ENCODE measurements at places on chromosomes 12 and 14.

DNA sequence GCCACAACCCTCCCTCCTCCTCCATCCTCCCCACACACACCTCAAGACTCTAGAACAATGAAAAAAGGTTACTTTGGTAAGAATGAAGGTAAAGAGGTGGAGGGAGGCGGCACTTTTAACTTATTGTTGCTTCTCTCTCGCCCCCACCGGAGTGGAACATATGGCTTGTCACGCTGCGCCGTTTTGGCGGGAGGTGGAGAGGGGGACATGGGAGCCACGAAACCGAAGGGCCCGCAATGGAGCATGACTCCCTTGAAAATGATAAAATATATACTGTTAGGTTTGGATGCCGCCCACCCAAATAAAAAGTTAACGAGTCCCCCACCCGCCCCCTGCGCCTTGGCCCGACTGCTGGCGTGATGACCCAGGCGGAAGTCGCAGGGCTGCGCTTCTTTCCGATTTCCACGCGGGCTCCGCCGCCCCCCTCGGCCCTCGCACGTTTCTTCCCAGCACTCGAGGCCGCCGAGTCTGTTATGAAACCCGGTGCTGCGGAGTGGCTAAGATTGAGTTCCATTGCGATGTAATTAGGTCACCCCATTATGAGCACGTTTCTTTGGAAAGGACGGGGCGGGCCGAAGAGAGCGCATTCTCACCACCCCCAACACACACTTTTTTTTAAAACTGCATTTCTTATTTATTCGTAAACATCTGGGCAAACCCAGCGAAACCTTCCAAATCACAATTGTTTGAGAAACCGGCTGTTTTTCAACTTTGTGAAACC is 1.4 kb upstream of the ZFP36L1 start:
- DNase-seq = peak; percentile 59

DNA sequence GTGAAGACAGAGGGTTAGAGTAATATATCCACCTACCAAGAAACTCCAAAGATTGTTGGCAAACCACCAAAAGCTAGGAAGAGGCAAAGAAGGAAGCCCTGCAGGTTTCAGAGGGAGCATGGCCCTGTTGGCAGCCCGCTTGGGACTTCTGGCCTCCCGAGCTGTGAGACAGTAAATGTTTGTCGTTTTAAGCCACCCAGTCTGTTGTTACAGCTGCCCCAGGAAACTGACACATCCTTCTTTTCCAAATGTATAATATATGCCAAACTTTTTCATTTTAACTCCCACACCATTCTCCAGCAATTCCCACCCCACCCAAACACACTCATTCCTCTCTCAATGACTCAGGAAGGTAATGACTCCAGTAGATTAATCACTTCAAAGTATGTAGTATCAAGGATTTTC is 74.0 kb downstream of the RPS29 start:
- DNase-seq = no peak

GRCh38 chr14:88191605-88192004 is 131.5 kb downstream of the KCNK10 start:
- no peak for DNase-seq

DNA sequence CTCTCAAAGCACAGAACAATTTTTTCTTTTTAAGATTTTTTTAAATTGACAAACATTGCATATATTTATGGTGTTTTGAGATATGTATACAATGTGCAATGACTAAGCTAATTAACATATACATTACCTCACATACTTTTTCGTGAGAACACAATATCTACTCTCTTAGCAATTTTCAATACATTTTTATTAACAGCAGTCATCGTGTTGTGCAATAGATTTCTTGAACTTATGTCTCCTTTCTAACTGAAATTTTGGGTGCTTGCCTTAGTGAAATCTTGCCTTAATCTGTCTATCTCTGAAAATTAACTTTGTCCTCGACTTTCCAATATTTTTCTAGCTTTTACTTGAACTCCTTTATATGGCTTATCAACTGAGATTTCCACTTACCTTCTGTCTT is 6.8 kb downstream of the OR10A7 start:
- no peak for DNase-seq

- DNase-seq = no peak
These were observed 1.8 kb downstream of the PITPNM2 start for GRCh38 chr12:123149088-123149487.

DNA sequence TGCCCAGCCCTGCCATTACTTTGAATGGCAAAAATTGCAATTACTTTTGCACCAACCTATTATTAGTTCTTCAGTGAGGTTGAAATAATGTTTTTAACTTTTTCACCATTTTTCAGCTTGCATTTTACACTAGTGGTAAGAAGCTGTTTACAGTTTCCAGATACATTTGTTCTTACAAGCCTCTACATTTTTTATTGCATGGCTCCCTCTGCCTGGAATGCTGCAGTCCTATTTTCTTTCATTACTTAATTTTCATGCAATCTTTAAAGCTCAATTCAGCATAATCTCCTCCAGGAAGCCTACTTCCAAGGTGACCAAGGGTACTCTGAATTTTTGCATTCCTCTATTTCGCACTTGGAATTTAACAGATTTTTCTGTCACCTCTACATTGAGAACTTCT is 33.4 kb downstream of the CCER1 start:
- DNase-seq = no peak

DNA sequence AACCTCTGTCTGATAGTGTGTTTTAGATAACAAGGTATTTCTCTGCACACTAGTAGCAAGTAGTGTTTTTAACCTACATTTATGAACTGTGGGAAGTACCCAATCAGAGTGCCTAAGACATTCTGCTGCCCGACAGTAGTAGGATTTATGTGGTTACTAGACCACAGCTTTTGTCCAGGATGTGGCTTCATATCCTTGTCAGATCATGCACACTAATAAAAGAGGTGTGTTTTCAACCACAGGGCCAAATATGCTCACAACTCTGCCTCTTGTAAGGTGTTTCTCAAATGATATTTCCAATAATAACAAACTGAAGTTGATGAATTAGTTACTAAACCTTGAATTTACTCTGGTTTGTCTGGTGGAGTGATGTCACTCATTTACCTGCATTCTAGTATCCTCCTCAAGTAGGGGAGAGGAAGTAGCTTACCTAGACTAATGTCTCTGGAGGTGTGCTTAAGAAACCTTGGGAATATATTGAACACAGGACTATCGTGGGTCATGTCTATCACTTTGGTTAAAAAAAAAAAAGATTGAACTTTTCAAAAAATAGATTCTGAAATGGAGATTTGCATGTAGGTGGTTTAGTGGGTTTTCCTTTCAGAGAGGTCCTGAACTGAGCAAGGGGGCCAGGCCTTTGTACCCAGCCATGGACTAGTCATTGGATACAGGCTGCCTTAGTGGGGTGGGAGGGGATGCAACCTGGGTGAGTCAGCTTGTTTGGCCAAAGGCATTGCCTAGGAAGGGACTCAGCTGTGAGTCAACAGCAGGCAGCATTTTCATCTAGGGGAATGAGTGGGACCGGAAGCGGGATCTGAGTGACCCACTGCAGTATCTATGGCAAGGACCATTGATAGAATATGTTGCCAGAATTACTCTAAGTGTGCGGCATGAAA is 14.1 kb downstream of the FBXW8 start:
- DNase-seq = no peak

- no peak for DNase-seq
These were observed 102.7 kb downstream of the LRRIQ1 start for GRCh38 chr12:85138833-85139232.

GRCh38 chr14:64114166-64114565 is 180.0 kb downstream of the ESR2 start:
- DNase-seq = no peak

DNA sequence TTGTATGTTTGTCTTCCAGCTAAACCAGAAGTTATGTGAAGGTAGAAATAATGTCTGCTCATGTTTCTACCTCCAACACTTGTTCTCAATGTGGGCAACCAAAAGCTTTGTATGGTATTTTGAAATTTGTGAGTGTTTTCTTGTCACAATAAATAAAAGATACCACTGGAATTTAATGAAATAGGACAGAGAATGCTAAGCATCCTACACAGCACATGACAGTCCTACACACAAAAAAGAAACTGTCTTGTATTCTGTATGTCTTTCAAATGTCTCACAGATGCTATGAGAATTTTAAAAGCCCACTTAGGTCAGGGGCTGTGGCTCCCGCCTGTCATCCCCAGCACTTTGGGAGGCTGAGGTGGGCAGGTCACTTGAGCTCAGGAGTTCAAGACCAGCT is 68.9 kb downstream of the RALGAPA1 start:
- no peak for DNase-seq

DNA sequence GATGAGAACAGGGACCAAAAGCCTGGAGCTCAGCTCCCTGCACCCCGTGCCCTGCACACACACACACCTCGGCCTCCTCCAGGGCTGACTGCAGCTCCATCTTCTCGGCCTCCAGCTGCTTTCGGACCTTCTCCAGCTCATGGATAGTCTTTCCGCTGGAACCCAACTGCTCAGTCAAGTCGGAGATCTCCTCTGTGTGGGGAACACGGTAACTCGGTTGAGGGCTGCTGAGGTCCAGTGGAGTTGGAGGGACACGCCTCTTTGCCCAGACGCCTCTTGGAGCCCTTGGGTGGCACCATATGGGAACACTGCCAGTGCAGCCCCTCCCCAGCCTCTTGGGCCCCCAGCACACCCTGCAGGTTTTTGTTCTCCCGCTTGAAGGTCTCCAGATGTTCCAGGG is 8.7 kb upstream of the MYH6 start:
- no peak for DNase-seq

DNA sequence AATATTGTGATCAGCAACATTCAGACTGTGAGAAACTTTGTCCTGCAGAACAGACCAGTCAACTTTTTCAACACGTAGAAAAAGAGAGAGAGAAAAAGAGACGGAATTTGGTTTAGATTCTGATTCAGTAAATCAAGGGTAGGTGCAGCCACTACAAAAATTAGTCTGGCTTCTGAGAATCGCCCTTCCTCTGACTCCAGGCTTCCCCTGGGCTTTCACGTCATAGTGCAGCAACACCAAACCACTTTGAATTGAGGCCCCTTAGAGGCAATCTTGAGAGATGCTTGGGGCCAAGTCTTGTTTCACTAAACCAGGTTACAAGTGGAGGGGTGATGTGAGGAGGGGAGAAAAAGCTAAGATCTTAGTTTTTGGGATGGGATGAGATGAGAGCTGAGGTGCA is 37.5 kb upstream of the PTGR2 start:
- DNase-seq = no peak

DNA sequence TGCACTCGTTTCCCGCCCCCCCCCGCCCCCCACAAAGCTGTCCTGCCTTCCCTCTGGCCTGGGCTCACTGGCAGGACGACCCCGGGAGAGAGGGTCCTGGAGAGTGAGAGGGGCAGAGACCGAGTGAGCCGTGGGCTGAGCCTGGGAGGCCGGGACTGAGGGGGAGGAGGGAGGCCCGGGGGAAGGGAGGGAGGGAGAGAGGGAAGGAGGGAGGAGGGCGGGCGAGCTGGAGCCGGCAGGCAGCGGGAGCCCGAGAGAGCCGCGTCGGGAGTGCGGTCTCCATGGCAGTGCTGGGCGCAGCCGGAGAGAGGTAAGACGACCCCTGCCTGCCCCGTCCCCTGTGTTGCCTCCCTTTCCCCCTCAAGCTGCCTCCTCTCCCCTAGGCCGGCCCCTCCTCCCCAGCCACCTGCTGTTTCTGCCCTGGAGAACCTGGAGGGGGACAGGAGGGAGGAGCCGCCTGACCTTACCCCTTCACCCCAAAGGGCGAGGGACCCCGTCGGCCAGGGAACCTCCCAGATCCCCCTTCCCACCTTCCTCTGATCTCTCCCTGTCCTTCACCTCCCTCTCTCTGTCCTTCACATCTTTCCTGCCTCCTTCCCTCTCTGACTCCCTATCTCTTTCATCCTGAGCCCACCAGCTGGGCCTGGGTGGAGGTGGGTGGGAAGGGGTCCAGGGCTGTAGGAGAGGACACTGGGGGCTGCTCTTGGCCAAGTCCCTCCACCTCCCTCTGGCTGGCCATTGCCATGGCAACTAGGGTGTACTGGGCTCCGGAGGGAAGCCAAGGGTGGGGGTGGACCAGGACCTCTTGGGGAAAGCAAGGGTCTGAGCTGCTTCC is at the start of gene GPR162:
GPR162 (plus strand) TSS at position 231 of the 835 bp plus-strand sequence. CDS start 2,078 bp downstream, outside the sequence.
- DNase-seq = no peak

GRCh38 chr12:51374856-51375255 is 16.4 kb downstream of the GALNT6 start:
- DNase-seq = no peak

Data from stimulated activated CD4-positive, alpha-beta T cell treated with anti-CD3 and anti-CD28 coated beads, Interleukin-1b, Interleukin-23, amount 100 ng/mL, for 1 hour (primary cell).